ENCODE measurements at places on chromosomes 11 and 22.
A peak's percentile ranks its signal among the peaks of the same experiment; 100 is the strongest.

GRCh38 chr11:41307296-41308080 is 152.0 kb downstream of the LRRC4C start:
- DNase-seq = no peak

GRCh38 chr11:41714101-41714500 is 254.6 kb upstream of the LRRC4C start:
- no peak for DNase-seq

GRCh38 chr11:62832336-62833234 is at the start of gene TEX54:
TEX54 (minus strand) TSS chr11:62832841.
- no peak for DNase-seq

DNA sequence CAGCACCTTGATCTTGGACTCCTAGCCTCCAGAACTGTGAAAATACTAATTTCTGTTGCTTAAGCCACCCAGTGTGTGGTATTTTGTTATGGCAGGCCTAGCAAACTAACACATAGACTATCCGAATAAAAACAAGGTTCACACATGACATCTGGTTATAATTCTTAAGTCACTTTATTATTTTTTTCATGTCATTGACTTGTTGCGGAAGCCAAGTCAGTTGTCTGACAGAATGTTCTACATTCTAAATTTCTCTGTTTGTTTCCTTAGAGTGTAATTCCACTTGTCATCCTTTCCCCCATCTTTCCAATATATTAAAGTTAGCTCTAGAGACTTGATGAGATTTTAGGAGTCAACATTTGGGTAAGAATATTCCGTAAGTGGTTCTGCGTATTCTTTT is 40.6 kb downstream of the RAB30 start:
- DNase-seq = no peak

GRCh38 chr11:10673501-10674062 is 20.0 kb downstream of the IRAG1 start:
- no peak for DNase-seq

DNA sequence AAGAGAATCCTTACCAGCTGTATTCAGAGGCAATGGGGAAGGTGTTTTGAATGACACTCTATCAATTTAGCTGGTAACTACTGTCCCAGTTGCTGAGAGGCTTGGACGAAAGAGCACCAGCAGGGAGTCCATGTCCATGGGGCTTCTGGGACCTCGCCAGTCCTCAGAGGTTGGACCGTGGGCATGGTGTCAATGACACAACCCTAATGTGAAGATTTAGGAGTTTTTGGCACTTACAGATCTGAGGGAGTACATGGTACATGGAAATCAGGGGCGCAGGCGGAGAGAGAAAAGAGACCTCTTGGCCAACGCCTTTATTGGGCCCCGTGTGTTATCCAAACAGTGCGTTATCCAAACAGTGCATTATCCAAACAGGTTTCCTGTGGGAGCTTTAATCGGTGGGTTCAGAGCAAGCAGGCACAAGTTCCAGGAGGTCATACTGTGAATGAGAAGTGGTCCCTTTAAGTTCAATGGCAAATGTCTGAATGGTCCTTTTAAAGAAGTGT is 169.1 kb upstream of the B3GAT1 start:
- DNase-seq = no peak

GRCh38 chr11:121931748-121932352 is 184.2 kb downstream of the BLID start:
- no peak for DNase-seq

GRCh38 chr11:75850787-75851186 is 35.8 kb downstream of the UVRAG start:
- DNase-seq = no peak

- no peak for DNase-seq
Observed at GRCh38 chr11:102251423-102251822, 65.9 kb upstream of the BIRC3 start.

DNA sequence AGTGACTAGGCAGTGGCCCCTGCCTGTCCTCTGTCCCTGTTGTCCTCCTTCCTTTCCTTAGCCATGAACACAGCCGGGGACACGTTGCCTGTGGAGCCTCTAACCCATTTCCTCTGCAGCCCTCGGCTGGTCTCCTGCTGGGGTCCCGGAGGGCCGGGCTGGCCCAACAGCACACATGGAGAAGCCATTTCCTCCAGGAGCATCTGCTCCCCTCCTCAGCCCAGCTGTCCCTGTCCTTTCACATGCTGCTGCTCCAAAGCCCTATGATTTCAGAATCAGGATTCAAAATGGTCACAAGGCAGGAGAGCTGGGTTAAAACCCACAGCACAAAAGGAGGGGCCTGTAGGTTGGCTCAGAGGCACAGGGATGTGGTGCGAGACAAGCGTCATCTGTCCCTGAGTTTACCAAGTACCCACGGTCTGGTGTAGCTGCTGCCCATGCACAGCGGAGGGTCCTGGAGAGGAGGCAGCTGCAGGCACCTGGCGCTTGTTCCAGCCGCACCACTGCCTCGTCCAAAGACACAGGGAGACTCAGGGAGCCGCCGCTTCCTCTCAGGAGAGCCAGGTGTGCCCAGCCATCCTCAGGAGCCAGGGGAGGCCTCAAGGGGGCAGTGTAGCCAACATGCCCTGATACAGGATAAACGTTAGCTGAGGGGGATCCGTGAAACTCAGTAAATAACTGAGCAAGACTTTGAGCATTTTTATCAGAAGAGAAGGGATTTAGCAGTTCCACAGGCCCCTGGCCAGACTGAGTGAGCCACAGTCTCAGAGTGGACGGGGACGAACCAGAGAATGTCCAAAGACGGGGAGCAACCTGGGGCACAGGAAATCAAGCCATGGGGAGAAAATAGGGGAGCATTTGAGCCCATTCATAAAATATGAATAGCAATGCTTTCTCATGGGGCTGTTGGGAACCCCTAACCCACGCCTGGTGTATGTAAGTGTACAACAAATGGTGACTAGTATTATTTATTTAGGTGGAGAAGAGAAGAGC is 3.9 kb upstream of the VSIG10L2 start:
- DNase-seq = peak; percentile 59

DNA sequence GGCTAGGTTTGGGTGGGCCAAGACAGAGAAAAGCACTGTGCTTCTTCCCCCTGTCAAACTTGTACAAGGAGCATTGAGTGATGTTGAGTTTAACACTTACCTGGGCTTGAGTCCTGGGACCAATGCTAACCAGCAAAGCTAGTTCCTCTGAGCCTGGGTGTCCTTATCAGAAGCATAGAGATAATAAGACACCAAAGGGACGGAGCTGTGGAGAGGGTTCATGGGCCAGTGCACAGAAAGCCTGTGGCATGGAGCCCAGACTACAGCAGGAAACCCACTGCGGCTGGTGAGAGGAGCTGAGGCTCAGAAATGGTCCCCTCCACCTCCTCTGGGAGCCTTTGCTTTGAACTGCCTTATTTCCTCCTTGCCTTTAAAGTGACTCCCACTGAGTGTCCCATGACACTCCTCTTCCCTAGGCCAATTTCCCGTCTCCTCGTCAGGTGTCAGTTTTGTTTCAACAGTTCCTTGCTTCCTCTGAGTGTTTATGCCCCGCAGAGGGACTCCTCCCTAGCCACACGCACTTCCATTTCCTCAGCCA is 9.4 kb downstream of the SLCO2B1 start:
- no peak for DNase-seq

GRCh38 chr11:78010755-78011154 is 12.3 kb downstream of the KCTD14 start:
- no peak for DNase-seq

DNA sequence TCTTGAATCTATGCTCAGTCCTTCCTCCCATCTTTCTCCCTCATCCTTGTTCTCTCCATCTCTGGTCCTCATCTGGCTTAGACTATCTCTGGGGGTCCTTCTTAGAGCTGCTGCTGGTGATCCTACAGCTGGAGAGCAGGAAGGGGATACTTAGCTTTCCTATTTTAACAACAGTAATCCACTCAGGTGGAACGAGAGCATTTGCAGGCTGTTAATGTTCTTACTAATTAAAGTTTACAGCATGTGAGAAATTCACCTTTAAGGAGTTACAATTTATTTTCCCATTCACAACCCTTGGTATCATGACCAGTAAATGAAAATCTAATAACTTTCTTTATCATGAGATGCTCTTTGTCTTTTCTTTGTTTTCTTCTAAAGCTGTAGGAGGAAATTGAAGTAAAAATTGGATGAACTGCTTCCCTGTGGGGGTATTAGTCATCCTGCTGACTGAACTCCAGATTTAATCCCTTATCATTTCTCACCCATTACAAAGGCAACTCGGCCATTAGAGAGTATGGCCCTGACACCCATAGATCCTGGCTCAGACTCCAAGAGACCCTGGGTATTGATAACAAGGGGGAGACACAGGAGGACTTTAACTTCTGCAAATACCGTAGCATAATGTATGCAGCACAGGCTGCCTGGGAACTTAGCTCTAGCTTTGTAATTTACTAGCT is 37.6 kb upstream of the MTNR1B start:
- no peak for DNase-seq

DNA sequence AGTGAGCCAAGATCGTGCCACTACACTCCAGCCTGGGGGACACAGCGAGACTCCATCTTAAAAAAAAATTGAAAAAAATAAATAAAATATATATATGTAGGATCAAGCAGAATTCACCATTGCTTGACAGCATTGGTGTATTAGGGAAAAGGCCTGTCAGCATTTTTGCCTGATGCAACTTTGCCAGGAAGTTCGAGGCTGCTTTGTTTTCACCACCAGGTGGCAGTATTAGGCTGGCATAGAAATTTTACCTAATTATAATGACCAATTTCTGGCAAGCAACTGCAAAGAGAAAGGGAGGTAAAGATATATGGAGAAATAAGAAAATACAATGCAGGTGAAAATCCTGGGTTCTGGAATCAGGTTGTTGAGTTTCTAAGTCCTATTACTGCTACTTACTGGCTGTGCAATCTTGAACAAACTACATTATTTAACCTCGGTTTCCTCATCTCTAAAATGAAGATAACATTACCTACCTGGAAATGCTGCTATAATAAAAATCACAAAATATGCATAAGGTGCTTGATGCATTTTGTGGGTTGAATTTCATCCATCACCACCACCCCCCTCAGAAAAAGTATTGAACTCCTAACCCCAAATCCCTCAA is 24.7 kb downstream of the LAYN start:
- DNase-seq = peak; percentile 65

- DNase-seq = no peak
Observed at GRCh38 chr22:46740910-46741780, 3.1 kb upstream of the CERK start.

- no peak for DNase-seq
Observed at GRCh38 chr22:29692327-29692640, 27.5 kb upstream of the CABP7 start.

DNA sequence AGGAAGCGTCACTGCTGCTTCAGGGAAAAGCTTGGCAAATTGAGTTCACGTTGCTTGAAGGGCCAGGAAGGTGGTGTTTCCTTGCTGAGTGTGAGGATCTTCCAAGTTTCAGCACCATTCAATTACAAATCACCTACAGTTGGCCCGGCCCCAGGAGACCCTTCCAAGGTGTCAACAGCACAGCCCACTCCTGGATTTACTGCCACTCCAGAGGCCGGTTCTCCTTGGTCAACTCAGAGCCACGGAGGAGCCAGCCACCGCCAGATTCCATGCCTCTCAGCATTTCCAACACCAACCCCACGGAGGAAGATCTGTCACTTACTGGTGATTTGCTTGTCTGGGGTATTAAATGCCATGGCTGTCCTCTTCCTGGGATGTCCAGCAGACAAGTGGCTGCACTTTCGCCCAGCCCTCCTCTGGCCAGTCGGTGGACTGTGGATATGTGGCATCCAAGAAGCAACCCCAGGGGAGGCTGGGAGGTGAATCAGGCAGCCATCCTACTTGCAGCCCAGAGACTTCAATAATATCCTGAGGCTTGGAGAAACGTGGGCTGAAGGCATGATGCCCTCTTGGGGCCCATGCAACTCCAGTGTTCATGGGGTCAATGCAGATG is 74.1 kb upstream of the SHANK2 start:
- no peak for DNase-seq

DNA sequence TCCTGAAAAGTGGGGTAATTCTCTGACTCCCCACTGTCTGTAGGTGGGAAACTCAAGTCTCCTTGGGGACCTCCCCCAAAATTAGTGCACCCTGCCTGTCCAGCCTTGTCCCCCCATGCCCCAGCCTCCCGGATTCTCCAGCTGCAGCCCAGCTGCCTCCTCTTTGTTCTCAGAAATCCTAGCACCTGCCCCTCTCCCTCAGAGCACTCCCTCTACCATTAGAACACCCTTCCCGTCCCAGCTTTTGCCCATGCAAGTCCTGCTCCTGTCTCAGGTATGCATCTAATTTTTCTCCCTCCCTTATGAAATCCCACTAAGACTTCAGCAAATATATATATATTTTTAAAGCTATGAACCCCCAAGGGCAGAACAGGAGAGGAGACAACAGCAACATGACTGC is 37.3 kb downstream of the LRFN4 start:
- no peak for DNase-seq

DNA sequence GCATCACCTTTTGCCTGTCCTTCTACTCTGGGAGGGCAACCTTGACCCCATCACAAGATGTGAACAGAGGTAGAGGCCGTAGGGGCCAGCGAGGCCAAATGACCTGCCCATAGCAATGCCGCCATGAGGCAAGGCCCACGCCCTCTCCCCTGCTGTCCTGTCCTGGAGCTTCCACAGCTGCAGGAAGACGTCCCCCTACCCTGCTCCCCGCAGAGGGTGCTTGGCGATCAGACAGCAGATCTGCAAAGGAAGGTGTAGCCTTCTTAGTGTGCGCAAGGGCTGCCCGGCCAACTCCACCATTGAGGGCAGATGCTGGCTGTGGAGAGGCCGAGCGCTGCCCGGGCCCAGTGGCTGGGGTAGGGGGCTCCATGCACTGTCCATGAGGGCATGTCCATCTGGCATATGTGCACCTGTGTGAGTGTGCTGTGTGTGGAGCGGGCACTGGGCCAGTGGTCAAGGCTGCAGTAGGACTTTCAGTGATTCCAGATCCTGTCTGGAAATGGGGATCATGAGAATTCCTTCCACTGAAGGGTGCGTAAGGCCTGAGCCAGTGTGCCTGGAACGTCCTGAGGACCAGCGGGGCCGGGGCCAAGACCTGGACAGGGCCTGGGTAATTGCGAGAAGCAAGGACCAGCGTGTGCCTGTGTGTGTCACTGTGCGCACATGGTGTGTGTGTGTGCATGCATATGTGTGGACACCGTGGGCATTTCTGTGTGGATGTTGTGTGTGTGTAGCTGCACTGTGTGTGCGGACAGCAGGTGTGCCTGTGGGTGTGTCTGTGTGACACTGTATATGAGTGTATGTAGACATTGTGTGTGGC is 11.0 kb downstream of the TRPM5 start:
- no peak for DNase-seq

GRCh38 chr11:2912498-2912897 is 16.7 kb downstream of the PHLDA2 start:
- DNase-seq = no peak

Data from stimulated activated CD4-positive, alpha-beta T cell treated with anti-CD3 and anti-CD28 coated beads, Interleukin-2, amount 100 ng/mL, for 24 hours (primary cell).